Activated CD4-positive, alpha-beta T cell treated with anti-CD3 and anti-CD28 coated beads for 1 hour (primary cell): ENCODE measurements at places on chromosomes 4 and X.

DNA sequence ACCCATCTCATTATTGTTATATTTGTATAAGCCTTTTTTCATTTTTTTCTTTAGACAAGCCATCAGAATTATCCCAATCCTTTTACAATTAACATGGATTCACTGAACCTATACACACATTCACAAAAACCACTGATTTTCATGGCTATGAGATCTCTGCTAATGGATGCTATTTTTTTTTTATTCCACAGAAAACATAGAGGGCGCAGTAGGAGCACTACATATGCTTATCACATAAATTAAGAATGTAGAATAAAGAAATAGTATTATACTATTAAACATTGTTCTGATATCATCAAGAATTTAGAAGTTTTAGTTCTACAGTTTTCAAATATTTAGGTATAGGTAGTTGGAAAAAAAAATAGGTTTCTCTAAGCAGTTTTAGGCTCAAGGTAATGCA, 1477.4 kb downstream of the ARAP2 start:
- DNase-seq: no peak

DNA sequence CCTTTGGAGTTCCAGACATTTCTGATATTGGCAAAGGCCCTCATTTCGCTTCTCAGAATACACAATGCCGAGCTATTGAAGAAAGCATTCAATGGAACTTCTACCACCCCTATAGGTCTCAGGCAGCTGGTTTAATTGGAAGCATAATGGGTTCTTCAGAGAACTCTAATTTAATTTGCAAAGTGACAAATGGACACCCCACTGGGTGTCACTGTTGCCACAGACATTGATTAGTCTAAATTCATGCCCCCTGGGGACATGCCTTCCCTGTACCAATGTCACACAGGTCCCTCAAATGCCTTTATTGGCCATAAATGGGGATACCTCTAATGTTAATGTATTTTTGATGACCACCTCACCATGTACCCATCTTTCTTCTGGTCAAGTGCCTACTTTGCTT, 22.9 kb upstream of the TMEM255A start:
- DNase-seq: no peak

DNA sequence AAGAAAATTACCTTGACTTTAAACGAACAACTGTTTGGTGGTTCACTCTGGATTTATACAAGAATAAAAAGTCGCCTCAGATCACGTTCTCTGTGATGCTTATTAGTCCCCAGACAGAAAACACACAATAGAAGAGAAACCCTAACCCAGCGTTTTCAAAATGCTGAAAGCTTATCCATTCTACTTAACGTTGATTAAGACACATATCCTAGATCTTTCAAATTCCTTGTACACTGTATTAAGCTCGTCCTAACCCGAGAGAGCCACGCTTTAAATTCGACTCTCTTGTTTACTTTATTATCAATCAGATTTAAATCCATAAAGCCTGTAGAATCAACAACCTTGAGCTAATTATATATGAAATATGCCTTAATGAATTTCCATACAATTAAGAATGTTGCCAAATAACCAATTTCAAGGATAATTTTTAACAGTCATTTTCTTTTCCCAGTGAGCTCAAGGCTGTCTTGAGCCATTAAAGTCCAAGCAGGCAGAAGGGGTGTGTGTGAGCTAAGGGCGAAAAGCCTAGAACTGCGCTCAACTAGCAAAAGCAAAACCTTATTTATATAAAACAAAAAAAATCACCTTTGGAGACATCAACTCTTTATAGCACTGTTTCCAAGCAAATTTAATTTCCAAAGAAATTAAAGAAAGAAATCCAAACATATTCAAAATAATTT, 981 bp upstream of the PITX2 start:
- no peak for DNase-seq

DNA sequence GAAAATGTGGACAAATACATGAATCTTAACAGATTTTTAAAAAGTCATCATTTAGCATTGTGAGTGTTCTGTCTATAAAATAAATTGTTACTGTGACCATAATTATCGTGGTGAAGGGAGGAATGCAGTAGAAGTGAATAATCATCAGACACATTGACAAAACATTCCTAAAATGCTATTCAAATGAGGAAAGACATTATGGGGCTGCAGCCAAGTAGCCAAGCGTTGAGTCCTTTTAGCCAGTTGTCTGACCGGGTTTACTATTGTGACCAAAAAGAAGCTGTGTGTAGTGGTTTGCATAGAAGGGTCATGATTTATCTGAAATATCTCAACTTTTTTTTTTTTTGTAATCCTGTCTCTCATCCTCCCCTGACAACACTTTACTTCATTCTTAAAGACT, 19.5 kb downstream of the WWC2 start:
- DNase-seq: no peak

DNA sequence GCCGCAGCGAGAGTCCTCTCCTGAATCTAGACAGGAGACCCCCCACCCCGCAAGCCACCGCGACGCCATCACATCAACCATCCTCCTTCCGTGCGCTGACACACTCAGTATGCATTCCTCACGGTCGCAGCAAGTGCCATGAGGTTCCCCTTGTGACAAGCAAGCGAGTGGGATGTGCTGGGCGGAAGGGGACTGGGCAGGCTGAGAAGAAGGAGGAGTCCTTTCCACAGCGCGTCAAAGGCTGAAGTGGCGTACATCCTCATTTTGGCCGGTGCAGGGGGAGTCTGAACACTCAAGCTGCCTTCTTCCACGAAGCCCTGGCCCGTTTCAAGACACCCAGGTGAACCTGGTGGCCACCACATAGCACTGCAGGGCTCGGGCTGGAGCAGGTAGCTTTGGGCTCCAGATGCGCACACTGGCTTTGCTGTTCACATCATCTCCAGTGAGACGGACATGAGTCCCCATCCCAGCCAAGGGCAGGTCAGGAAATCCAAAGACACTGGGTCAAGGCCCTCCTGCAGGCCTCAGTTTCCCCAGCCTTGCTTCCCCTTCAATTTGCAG, 30.4 kb downstream of the CCNQ start:
- DNase-seq: no peak

DNA sequence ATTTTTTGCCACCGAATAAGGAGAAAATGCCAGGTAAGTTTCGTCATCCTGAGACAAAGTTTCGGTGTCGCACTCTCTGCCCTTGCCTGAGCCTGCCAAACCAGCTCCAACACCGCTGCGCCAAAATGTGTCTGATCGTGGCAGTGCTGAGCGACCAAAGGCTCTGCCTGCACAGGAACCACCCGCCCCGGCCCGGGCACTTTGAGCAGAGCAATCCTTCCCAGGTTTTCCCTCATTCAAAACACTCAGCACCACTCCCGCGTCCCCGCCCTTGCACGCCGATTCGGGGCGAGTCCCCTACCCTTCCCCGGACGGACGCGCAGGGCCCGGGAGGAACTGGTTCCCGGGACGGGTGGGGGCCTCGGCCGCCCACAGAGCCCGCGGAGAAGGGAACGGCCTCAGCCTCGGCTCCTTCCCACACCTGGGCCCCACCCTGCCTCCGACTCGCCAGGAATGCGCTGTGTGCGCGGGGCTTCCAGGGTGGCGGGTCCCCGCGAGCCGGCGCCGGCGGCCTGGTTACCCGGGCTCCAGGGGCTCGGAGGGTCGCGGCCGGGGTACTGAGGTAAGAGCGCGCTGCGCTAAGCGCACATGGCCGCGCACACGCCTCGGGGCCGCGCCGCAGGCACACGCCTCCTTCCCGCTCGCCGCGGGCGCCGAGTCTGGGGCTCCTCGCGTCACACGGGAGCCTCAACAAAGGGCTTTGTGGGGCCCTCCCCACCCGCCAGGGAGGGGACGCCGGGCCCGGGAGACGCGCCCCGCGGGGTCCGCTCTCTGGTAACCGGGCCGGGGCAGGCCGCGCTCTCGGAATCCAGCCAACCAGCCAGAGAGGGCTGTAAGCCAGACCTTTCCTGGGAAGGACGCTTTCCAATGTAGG, at the start of gene C4orf36:
TSS of gene C4orf36 (minus strand) at position 661 of the 874 bp plus-strand sequence. CDS start 902 bp downstream, outside the sequence.
- DNase-seq: no peak

DNA sequence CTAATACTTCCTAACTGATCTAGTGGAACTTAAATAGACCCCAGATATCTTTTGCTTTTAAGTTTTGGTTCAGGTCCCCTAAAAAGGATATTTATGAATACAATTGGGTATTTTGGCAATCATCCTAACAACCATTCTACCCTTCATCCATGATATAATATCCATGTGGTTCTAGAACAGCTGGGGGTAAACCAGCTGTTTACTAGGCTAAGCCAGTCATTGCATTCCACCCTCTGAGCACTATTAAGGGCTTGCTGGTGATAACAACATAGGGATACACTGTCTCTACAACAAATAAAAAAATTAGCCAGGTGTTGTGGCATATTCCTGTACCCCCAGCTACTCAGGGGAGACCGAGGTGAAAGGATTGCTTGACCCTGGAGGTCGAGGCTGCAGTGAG, 54.8 kb upstream of the MAPK10 start:
- no peak for DNase-seq

DNA sequence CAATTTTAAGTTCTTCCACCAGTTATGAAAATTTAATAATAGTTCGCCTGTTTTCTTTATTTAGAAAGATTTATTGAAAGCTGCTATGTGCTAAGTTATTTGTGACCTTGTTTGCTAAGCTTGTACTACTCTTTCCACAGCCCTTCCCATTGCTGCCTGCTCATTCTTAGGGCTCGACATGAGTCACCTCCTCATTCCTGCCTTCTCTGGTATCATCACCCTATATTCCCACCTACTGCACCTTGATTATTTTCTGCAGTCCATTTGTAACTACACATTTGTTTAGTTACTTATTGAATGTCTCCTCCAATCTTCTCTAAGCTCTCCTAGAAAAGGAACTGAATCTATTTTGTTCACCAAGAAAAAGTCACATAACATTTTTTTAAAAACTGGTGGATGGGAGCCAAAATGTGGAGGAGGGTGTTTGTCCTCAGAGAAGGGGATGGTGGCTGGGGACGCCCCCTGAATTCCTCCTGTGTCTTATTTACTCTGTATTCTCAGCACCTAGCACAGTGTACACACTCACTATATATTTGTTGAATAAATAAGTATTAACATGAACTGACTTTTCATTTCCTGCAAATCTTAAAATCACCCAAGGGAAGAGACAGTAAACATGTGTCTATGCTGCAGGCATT, 3.7 kb upstream of the RAB9A start:
- no peak for DNase-seq

DNA sequence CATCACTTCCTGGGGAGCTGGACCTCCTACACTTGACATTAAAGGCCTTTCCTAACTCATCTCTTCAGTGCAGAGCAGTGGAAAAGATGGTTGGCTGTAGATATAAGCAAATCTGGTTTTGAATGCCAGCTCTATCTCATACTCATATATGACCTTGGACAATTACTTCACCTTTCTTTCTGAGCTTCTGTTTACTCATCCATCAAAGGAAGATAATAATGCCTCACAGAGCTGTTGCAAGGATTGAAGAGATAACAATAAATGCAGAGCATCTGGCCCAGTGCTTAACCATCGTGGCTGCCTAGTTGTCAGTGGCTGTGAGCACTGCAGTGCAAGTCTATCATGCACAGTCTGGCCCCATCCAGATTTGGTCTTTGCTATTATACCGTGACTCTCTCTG, 148.1 kb upstream of the EOLA2 start:
- no peak for DNase-seq

DNA sequence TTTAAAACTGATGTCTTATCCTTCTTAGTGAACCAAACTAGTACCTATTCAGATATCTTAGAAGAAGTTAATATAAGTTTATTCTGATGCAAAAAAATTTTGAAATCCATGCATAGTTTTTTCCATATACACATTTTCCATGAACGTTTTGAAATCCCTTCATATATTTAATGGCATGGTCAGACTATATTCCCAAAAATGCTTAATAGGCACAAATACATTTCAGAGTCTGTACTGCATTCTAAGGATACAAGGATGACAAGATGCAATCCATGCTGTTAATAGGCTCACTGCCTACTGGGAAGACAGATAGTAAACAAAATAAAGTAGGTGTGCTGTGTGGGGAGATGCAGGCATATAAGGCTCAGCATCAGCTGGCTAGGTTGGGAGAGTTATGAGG, 33.2 kb downstream of the PROM1 start:
- no peak for DNase-seq

DNA sequence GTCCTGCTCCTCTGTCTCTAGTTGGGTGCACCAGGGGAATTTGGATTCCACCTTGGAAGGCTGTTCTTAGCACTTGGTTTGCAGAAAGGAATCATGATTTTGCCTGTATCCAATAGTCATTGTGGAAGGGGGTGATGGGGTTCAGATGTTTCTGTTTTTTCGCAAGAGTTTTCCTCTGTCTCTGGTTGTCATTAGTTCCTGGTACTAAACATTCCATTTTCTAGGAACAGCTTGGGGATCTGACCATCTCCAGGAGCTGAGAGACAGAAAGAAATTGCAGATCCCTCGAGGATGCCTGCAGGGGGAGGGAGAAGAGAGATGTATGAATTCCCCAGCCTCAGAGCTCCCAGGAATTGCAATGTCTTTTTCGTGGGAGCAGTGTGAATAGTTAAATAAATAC, 70.9 kb downstream of the CYTL1 start:
- no peak for DNase-seq

- peak; percentile 18 for DNase-seq
Observed at GRCh38 chr4:152535360-152535902, 461 bp downstream of the FBXW7 start.

- no peak for DNase-seq
Observed at GRCh38 chr4:97028785-97029184, 1114.5 kb downstream of the STPG2 start.

- DNase-seq: no peak
Observed at GRCh38 chr4:123580981-123581664, 184.5 kb downstream of the SPRY1 start.

DNA sequence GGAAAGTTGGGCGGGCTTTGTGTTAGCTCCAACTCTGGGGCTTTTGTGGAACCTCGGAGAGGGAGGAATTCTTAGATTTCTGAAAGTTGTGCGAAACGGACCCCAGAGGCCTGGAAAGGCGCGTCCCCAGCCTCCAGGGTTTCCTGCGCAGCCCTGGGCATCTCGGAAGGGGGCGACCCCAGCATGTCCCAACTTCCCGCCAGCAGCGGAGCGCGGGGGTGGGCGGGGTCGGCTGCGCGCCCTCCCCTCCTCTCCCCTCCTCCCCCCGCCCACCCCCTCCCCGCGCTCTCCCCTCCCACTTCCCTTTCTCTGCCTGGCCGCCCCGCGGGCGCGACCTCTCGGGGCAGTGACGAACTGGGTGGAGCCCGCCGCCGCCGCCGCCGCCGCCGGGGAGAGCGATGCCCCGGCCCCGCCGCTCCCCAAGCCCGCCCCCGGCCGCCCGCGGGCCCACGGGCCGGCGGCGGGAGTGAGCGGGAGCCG, 16.8 kb downstream of the PTTG2 start:
- DNase-seq: peak; percentile 68

DNA sequence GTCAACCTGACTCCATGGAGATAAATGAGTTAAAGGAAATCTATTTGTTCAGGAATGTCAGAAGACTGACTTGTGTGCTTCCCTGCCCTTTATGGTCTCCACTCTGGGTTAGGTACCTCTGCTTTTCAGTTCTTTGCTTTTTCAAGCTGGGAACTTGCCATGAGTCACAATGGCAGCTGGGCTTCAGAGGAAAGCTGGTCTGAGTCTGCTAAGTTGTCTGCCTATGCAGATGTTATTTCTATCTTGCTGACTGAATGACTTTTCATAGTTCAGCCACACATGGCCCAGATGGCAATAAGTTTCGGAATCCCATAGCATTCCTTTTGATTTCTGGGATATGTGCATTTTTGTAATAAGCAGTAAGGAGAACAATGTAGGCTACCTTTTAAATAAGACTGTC, 337.9 kb upstream of the FGF13 start:
- no peak for DNase-seq

- DNase-seq: no peak
Observed at GRCh38 chr4:32858971-32859370, 2138.8 kb downstream of the PCDH7 start.

GRCh38 chr4:37243051-37243450, 1.5 kb upstream of the NWD2 start:
- DNase-seq: no peak

- no peak for DNase-seq
Observed at GRCh38 chr4:176387571-176387970, 67.8 kb downstream of the SPCS3 start.
